ENCODE measurements at places on chromosomes 6 and 20.

DNA sequence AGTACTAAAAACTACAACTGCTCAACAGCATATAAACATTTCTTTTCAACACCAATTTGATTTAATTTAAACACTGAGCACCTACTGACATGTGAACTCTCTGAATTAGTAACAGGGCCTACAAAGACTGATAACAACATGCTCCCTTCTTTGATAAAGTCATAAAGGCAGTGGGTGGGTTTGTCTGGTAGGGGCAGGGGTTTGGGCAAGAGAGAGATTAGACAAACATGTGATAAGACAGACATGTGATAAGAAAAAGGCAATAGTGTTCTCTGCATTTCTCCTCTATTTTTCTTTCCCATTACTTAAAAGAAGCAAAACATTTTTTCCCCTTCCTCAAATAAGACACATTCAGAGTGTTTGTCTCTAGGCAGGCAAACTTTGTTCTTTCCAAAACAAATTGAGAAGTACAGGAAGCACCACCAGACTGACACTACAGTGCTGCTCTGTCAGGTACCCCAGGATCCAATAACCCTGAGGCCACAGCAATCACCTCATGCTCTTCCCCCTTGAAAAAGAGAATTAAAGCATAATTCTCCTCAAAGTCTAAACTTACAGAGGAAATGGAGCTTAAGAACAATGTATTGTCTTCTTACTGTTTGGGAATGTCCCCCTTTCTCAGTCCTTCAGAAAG is 11.9 kb downstream of the C6orf52 start:
- DNase-seq, result peak; percentile 31

GRCh38 chr6:86355271-86355670 is 582.1 kb upstream of the HTR1E start:
- DNase-seq, result peak; percentile 8

GRCh38 chr6:15522427-15522826 is 140.4 kb downstream of the DTNBP1 start:
- DNase-seq, result peak; percentile 38

GRCh38 chr20:51122931-51123658 is 100.2 kb upstream of the KCNG1 start:
- no peak for DNase-seq

DNA sequence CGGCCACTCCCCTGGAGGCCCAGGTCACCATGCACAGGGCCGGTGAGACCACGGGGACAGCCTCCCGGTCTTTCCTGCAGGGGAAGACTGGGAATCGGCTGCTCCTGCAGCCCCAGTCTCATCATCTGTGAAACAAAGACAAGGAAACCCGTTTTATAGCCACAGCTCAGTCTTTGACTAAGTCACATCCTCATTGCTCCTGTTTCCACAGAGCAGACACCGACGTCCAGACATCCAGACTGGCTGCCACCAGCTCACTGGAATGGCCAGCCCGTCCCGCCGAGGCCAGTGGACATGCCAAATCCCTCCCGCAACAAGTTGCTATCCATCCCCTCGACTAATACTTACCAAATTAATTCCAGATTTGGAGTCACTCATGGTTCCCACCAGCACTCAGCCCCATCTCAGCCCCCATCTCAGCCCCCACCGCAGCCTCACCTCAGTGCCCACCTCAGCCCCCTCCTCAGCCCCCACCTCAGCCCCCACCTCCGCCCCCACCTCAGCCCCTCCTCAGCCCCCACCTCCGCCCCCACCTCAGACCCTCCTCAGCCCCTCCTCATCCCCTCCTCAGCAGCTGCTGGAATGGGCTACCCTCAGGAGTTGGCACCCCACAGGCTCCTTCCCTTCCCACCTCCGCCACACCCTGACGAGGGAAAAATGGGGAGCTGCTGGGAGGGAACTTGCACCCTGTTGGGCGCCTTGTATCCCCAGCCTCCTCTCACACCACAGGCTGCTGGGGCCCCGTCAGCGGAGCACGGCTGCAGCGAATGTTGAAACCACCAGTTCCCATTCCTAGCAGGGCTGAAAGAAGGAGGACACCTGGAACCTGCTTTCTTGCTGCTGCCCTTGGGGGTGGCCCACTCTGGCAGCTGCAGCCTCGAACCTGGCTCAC is 48.7 kb downstream of the YTHDF1 start:
- DNase-seq, result no peak

DNA sequence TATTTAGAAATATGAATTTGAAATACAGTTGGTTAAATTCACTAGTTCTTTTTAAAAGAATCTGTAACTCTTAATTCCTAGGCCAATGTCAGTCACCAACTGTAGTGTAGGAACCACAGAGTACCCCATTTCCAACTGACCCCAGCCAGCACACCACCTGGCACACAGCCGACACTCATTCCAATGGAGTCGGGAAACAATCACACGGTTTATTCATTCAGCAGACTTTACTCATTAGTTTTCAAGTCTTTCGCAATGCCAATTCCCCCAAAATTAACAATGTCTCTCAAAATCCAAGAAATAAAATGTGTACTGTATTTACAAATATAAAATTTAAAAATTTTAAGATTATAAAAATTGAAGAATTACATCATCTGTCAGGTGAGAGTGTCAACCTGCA is 13.5 kb downstream of the ARG1 start:
- DNase-seq, result no peak

GRCh38 chr6:106702451-106703110 is 73.2 kb downstream of the QRSL1 start:
- no peak for DNase-seq
